ENCODE measurements at places on chromosomes 7 and 10.
A peak's percentile ranks its signal among the peaks of the same experiment; 100 is the strongest.

DNA sequence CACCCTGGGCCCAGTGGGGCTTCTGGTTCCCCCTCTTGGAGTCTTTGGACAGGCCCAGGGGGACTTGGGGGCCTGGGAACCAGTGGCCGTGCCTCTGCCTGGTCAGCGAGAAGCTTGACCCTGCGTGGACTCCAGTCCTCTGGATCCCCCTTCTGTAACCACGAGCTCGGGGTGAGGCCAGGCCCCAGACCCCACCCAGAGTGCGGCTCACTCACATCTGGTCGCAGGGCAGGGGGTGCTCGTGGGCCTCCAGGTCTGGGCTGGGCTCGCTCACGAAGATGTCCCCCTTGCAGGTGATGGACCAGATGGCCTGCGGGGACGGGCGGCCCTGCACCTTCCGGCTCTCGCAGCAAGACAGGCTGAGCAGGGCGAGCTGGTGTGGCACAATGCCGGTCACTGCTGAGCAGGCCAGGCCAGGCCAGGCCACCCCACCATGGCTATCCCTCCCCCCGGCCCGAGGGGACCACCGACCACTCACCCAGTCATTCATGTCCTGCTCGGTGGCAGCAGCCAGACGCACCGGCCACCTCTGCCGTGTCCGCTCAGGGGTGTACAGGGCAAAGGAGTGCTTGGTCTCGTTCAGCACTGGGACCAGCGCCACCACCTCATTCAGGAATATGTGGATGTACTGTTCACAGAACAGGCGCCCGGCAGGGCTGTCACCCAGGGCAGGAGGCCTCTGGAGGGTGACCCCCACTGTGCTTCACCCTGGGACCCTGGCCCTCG lies 19.7 kb downstream of the BHLHA15 start:
- no peak for DNase-seq

DNA sequence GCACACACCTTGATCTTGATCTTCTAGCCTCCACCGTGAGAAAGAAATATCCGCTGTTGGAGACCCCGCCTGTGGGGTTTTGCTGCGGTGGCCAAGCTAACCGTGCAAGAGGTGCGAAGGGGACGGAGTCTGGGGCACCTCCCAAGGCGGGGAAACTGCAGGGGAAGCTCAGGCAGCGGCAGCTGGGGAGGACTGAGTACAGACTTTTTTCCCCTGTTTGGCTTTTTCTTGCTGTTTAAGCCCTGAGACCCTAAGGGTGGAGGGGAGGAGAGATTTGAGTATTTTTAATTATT lies 108.0 kb downstream of the DNAJB6 start:
- DNase-seq: no peak

- DNase-seq: peak; percentile 53
Observed at GRCh38 chr7:133183042-133183794, 69.7 kb upstream of the EXOC4 start.

- no peak for DNase-seq
Observed at GRCh38 chr10:51918884-51919325, 219.5 kb upstream of the CSTF2T start.

DNA sequence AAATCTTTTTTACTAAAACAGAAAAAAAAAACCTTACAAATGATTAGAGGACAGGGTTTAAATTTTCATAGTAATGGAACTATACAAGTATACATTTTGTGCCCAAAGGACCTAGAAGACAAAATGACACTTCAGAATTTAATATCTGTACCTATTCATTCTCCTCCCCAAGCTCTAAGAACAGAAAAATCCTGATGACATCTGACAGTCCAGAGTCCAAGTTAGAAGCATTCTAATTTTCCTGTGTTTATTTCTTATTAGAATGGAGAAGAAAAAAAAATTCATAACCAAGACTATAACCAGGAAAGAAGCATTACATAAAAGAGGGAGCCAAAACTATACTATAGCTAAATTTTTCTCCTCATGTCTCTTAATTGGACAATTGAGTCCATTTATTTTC lies 138.9 kb upstream of the SLC13A1 start:
- DNase-seq: no peak

- no peak for DNase-seq
Observed at GRCh38 chr10:78808736-78809367, 259.9 kb upstream of the ZMIZ1 start.

DNA sequence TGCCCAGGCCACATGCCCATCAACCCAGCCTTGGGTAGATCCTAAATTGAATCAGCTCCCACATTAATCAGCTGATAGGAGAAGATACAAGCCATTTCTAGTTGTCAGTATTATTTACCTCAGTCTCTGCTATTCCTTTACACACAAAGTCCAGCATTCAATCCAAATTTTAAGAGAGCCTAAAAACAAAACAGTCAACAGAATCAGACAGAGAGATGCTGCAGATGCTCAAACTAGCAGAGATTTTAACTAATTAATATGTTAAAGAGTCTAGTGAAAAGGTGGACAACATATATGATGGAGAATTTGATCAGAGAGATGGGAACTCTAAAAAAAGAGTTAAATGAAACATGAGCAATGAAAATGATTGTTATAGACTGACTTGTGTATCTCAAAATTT lies 14.4 kb upstream of the IL15RA start:
- no peak for DNase-seq

GRCh38 chr10:79162861-79163665 lies 94.3 kb downstream of the ZMIZ1 start:
- no peak for DNase-seq

GRCh38 chr10:11201911-11202310 lies 184.2 kb downstream of the CELF2 start:
- no peak for DNase-seq

DNA sequence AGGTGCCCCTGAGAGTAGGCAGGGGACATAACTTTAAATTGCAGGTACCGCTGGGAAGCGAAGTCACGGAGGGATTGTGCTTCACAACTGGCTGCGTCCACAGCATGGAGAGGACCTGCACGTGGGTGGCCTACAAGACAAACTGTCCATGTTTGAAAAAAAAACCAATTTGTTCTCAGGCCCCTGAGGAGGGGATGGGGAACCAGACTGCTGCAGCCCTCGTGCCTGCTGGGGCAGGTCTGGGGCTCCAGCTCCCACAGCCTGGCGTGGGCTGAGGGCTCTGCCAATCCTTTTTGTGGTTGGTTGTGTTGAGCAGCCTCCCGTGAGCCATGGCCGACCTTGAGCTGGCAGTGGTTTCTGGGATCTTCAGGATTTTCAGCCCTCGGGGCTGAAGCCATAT lies 9.7 kb downstream of the SFRP5 start:
- DNase-seq: no peak

DNA sequence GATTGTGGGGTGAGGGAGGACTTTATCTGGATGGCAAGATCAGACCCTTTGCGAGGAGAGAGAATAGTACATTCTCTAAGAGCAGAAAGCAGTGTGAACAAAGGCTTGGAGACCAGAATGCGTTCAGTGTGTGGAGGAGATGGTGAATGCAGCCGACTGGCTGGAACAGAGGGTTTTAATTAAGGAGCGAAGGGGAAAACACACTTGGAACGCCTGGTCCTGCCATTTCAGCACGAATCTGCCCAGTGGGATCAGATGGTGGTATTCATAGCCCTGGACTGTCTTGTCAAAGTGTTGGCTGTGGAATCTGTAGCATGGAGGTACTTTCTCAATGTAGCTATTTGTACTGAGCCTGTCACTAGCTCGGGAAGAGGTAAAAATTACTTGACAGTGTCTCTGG lies 260.9 kb downstream of the SLC25A13 start:
- DNase-seq: no peak

GRCh38 chr7:69603937-69604494 lies 5.7 kb downstream of the AUTS2 start:
- no peak for DNase-seq

GRCh38 chr10:132859084-132859855 lies 73.3 kb upstream of the NKX6-2 start:
- no peak for DNase-seq

- DNase-seq: peak; percentile 80
Observed at GRCh38 chr7:70574970-70575799, 556.8 kb upstream of the GALNT17 start.

DNA sequence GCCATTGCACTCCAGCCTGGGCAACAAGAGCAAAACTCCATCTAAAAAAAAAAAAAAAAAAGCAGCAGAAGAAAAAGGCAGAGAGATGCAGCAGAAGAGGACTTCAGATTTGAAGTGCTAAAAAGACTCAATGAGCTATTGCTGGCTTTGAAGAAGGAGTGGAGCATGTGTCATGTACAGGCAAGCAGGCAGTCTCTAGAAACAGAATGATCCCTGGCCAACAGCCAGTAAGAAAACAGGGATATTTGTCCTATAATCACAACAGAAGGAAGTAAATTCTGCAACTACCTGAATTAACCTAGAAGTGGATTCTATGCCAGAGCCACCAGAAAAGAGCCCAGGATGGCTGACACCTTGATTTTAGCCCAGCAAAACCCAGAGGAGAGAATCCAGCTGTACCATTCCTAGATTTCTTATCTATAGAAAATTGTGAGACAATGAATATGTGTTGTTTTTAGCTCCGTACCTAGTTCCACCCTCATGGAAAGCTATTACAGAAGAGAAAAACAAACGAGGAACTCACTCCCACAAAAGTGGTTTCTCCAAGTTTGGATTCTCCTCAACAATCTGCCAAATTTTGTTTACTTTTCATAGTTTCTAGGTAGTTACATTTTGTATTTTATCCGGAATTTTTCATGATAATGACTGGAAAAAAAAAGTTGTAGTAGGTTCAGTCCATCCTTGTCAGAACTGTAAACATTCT lies 198.2 kb upstream of the GNAI1 start:
- peak; percentile 4 for DNase-seq

DNA sequence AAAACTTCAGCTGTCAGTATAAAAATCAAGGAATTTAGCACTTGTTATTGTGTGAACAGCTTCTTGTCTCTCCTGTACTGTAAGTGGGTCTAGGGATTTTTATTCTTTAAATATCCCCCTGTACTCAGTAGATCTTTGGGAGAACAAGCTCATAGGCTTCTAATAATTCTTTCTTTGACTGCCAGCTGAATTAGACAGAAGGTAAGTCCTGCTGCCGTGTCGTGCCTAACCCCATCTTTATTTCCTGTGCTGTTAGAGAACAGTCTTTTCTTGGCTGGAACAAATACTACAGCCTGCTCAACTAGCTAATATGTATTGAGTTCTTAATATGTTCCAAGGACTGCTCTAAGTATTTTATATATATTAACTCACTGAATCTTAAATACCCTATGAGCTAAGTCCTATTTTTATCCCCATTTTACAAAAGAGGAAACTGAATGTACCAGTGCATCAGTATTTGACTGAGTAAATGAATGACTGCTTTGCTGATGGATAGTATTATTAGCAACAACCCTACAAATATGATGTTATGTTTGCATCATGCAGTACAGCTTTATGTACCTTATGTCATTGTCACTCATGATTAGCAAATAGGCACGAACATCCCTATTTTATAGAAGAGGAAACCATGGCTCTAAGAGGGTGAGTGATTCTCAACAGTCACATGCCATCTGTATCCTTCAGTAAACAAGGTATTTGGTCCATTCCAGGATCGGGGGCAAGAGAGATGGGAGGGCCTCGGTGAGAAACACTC lies 5.5 kb upstream of the DUSP5 start:
- no peak for DNase-seq

DNA sequence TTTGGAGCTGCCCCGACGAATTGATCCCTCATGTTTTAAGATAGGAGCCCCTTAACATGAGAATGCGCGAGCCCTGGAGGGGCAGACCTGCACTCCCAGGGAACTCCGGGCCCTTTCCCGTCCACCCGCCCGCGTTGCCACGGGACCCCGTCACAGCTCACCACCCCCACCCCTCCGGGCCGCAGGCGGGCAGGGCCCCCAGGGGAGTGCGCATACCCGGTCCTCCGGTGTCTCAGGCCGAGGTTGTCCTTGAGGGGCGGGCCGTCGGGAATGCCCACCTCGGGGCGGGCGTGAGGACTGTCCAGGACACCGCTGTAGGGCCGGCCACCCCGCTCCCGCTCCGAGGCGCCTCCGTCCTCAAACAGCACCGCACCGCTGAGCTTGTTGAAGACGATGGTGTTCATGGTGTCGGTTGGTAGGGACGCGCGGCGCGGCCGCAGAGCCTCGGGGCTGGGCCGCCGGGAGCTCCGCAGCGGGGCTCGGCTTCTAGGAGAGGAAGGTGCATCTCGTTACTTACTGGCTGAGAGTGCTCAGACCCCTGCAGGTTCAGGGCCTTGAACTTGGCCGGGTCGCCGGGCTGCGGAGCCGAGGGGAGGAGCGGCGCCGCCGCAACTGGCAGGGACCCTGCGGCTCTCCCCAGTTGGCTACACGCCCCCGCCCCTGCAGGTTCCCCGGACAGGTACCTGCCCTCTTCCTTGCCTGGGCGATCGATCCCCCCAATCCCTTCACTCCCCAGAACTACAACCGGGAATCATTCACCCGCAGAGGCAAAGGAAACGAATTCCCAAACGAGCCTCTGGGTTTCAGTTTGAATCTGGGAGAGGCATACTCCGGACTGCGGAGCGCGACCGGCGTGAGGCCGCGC lies 2.4 kb downstream of the MKX start:
- DNase-seq: peak; percentile 25

GRCh38 chr10:103666087-103666761 lies 172.7 kb downstream of the NEURL1 start:
- no peak for DNase-seq

- peak; percentile 28 for DNase-seq
Observed at GRCh38 chr10:133030781-133031180, 56.9 kb upstream of the ADGRA1 start.

GRCh38 chr10:5595591-5595990 lies 70.8 kb downstream of the ASB13 start:
- DNase-seq: no peak

GRCh38 chr7:130960208-130960988 lies 226.4 kb upstream of the KLF14 start:
- no peak for DNase-seq

DNA sequence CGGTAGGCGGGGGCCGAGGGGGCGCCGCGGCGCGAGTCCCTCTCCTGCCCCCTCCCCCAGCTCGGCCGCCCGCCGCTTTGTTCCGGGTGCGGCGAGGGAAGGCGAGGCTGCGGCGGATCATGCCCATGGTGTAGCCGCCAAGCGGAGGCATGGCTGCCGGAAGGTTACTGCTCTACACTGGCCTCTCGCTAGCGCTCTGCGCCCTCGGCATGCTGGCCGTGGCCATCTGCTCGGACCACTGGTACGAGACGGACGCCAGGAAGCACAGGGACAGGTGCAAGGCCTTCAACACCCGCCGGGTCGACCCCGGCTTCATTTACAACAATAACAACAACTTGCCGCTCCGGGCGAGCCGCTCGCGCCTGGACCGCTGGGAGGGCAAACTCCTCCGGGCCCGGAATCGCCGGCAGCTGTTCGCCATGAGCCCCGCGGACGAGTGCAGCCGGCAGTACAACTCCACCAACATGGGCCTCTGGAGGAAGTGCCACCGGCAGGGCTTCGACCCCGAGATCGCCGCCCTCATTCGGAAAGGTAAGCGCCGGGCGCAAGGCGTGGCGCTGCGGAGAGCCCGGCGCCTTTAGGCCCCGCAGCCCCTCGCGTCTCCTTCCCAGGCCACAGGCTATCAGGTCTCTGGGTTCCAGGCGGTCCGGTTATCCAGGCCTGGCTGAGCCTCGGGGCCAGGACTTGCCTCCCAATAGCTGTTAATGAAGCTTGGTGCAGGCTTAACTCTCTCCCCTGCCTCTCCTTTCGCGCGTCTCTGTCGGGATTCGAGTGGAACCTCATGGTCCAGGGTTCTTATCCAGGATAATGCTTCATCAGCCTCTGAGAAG lies 513 bp downstream of the TMEM178B start:
- peak; percentile 49 for DNase-seq

GRCh38 chr7:83819911-83820310 lies 171.0 kb upstream of the SEMA3E start:
- DNase-seq: no peak

Data from NCI-H345 (cell line).